SK-N-MC (cell line): ENCODE measurements at places on chromosomes 16 and 17.

GRCh38 chr17:72852277-72852938, 240.1 kb downstream of the SLC39A11 start:
- no peak for DNase-seq

- no peak for DNase-seq
Measured at GRCh38 chr17:34635876-34636275, 56.5 kb downstream of the TMEM132E start.

DNA sequence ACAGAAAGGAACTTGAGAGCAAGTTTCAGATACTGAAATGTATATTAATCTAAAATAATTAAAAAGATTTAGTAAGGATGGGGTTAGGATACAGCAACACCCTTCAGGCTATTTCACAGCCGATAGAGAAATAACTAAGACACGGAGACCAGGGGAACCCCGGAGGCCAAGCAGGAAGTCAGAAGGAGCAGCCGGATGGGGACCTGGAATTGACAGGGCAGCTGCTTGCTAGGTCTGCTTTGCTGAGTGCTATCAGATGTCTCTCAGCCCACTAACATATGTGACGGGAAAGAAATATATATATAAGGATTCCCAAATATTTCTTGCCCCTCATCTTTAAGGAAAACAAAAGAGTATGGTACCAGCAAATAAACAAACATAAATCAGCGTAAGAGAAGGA, 154.1 kb upstream of the CDH5 start:
- no peak for DNase-seq

GRCh38 chr16:77969861-77970260, 52.5 kb upstream of the CLEC3A start:
- DNase-seq: no peak

- no peak for DNase-seq
Measured at GRCh38 chr17:65601145-65601544, 39.7 kb upstream of the AXIN2 start.

DNA sequence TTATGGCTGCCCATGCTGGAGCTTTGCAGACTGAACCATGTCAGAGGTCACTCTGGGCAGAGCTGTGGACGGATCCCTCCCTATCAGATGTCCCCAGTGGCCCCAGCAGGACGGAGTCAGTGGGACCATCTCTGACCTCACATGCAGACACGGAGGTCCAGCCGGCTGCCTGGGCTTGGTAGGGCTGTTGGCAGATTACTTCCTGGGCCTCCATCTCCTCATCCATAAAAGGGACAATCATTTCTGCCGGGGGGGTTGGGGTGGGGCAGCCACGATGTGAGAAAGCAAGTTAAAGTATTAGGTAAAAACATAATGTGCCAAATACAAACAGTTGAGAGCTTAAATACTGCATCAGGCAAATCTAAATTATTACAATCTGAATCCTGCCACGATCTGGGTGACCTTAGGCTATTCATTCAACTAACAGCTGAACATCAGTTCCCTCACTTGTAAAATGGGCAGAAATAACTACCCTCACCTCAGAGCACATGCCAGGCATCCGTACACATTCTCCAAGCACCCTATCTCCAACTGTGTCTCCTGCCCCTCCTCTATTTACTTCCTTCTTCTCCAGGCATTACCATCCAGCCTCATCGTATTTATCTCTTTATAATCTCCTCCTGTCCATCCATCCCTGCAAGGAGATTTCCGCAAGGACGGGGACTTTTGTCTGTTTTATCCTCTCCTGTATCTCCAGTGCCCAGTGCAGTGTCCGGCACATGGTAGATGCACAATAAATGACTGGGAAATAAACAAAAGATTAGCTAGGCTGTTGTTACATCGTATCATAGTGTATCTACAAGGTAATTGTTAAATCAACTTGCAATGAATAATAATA, 192.3 kb upstream of the FOXF1 start:
- no peak for DNase-seq

DNA sequence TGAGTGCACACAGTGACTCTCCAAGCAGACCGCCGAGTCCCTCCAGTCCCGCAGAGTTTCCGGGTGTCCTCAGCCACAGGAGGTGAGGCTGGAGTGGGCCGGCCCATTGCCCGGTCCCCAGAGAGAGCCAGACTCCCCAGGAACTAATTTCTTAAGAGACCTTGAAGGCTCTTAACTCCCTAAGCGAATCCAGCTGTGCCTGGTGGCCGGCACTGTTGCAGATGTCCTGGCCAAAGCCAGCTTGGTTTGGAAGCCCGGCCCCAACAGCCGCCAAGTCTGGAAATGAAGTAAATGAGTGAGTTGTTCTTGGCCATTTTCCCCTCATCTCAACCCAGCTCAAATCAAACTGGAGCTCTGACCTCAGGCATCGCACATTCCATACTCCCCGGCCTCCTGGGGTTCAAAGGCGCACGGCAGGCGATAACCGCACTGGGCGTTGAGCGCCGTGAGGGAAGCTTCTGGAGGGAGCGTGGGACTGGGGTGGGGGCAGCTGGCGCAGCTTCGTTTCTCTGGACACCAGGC, 42.0 kb downstream of the CMIP start:
- DNase-seq: no peak

DNA sequence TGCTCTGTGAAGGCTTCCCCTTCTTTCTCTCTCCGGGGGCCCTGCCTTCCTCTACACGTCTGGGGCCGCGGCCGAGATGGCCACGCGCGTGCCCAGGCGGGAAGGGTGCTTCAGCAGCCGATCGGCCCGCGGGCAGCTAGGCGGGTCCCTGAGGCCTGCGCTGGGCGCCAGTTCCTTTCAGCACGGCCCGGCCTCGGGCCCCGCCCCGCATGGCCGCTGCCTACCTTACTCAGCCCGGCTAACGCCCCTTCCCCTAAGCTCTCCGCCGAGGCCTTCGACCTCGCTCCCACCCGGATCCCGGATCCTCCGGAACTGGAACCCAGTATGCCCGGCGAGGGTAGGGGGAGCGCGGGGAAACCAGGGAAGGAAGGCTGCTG, 335 bp downstream of the TMEM11 start:
- no peak for DNase-seq

GRCh38 chr17:58369214-58370031, 17.4 kb upstream of the SUPT4H1 start:
- no peak for DNase-seq

DNA sequence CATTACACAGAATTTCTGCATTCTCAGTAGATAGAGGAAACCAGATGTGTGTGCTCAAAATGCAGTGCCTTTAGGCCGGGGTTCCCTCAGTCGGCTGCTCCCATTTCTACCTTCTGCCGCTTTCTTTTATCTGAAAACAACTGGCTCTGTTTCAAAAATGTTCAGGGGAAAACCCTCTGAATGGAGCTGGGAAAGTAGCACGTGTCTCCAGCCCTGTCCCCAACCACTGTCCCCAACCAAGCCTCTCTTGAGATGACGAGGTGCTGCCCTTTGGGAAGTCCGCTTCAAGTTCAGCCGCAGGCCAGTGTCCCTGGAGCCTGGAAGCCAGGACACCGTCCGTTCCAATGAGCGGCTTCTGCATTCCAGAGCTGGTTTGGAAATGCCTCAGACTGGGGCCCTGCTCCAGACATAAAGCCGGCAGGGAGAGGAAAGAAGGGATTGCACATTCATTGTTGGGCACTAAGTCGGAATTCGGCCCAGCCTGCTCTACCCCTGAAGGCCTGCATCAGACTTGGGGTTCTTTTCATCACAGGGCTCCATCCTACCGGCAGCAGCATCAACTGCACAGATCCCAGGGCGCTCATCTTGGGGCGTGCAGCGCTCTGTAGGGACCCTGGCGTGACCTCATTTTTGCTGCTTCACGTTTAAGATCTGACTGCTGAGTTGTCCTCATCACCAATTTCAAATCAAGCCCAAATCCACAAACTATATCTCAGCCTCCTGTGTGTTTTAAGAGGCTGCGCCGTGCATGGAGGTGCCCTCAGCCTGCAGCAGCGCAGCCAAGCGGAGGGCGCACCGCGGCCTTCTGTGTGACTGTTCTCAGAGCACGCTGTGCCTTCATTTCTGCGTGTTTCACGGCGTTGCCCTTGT, 111.3 kb downstream of the BANP start:
- DNase-seq: no peak

DNA sequence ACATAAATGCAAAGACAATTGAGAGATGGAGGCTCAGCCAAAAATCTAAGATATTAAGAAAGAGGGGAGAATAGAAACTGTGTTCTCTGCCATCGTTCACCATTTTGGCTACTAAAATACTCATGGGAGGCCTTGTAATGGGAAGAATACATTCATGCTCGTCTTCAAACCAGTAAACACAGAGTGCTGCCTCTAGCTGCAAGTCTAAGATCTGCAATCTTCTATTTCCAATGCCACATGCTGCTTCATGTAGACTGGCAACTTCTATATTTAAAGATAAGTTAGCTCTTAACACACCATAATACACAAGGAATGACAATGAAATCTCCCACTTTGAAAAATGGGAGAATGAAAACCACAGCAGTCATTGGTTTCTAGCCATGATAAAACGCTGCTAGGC, 387.3 kb downstream of the HS3ST3B1 start:
- no peak for DNase-seq

GRCh38 chr17:68954146-68954896, 871 bp downstream of the ABCA8 start:
- DNase-seq: peak; percentile 8

DNA sequence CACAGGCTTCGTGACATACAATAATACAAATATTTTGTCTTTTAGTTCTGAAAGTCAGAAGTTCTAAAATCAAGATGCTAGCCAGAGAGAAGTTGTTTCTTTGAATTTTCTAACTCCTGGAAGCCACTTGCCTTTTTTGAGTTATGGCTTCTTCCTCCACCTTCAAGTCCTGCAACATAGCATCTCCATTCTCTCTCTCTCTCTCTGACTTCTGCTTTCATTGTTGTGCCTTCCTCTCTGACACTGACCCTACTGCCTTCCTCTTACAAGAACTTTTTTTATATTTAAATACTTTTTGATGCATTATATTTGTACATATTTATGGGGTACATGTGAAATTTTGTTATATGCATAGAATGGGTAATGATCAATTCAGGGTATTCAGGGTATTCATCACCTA, 205.9 kb downstream of the MAP2K6 start:
- DNase-seq: no peak

DNA sequence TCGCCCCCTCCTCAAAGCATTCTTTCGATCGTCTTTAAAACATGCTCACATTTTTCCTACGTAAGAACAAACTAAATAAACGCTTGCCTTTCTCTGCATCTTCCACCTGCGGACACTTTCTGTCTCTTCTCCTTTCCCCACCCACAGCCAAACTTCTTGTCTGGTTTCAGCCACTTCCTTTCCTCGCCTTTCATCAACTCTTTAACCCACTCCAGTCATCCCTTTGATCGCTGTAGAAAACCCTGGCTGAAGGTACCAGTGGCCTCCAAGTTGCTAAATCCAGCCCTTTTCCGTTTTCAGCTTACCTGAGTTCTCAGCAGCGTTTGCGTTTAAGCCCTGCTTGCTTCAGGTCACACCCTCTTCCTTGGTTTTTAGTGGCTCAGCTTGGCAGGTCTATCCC, 483 bp downstream of the RPA1 start:
- no peak for DNase-seq

- no peak for DNase-seq
Measured at GRCh38 chr17:73192206-73192893, 505 bp upstream of the COG1 start.
